Esophagus mucosa (tissue), 1 donor: ENCODE measurements at places on chromosomes 3 and 15.
A peak's percentile ranks its signal among the peaks of the same experiment; 100 is the strongest.

- ATAC-seq = peak; percentile 89
Observed at GRCh38 chr3:138389841-138390581, 41.6 kb downstream of the MRAS start.

GRCh38 chr3:53255423-53255774 is 423 bp downstream of the TKT start:
- ATAC-seq = peak; percentile 55

GRCh38 chr3:51388286-51389029 is 2.6 kb upstream of the RBM15B start:
- ATAC-seq = peak; percentile 63

DNA sequence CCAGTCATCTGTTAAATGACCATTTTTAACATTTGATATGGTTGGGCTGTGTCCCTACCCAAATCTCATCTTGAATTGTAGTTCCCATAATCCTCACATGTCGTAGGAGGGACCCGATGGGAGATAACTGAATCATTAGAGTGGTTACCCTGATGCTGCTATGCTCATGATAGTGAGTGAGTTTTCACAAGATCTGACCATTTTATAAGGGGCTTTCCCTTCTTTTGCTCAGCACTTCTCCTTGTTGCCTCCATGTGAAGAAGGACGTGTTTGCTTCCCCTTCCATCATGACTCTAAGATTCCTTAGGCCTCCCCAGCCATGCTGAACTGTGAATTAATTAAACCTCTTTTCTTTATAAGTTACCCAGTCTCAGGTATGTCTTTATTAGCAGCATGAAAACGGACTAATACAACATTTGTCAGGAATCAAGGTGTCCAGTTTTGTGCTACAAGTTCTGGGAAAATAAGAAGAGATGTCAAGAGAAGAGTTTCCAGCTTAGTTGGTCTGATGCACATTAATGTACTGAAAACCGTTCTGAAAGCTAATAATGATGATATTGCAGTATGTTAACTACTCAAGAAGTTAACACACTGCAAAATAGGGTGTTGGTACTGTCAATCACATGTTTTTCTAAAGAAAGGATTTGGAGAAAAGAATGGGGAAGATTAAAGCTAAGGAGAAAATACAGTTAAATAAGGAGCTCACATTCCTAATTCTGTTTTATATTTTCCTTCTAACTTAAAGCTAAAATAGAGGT is 67.9 kb downstream of the ATP8B4 start:
- ATAC-seq = no peak
